ENCODE measurements at places on chromosomes 2 and 18.

DNA sequence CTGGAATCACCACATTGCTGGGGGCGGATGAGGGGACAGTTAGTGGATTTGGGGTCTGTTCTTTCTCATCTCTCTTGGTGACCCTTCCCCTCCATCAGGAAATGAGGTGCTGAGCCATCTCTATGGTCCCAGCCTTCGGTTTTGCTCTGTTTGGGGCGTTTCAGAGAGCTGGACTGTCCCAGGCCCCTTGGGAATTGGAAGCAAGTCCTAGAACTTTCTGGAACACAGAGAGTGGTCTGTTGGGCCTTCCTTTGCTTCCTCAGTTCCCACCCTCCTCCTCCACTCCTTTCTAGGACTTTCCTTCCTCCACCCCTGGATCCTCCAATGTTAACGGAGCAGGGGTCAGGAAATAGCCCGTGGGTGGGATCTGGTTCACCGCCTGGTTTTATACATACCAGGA is 17.0 kb downstream of the RRM2 start:
- no peak for DNase-seq

GRCh38 chr2:34123996-34124785 is 525.1 kb upstream of the FAM98A start:
- DNase-seq: no peak

GRCh38 chr2:26563686-26564085 is 77.5 kb downstream of the CIB4 start:
- DNase-seq: no peak

DNA sequence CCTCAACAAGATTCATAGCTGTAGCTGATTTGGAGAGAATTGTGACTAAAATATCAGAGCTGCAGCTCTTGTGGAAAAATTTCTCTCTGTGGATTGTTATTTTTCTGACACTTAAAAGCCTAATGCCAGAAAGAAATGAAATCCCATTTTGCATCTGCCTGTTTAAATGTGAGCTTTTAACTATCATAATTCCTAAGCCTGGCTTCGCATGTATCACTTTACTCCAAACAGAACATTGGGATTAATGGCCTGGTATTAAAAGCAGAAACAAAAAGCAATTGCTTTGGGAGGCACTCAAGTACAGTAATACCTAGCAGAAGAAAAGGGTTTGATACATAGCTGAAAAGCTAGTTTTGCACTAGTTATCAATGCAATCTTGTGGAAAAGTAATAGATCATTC is 164.2 kb upstream of the FSHR start:
- no peak for DNase-seq

DNA sequence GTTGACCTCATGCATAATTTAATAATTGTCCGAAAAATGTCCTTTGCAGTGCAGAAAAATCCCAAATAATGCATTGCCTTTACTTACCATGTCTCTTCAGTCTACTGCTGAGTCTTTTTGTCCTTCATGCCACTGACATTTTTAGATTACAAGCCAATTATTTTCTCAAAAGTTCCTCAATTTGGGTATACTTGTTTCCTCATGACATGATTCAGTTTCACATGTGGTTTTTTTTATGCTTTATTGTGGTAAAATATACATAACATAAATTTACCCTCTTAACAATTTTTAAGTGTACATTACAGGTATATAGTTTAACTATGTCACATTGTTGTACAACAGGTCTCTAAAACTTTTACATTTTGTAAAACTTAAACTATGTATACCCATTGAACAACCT is 81.0 kb downstream of the EPC2 start:
- DNase-seq: no peak

DNA sequence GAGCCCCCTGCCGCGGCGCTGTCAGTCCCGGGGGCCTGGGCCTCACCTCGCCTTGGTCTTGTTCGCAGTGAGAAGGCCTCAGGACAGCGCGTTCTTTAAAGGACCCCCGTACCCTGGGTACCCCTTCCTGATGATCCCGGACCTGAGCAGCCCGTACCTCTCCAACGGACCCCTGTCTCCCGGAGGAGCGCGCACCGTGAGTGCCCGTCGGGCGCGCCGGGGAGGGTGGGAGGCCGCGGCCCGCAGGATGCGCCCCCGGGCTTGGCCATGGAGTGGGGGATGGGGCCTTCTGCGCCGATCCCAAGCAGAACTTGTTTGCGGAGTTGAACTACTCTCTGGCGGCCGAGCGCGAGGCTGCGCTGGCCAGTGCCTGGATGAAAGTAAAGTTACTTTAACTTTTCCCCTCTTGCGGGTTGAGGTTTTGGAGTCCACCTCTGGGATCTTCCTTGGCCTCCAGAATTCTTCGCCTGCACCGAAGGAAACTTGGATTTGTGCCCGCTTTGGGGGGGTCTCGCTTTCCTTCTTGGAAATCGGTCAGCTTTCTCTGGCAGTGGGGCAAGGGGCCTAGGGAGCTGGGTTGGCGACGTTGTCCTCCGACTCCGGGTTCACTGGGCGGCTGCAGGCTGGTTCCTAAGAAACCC is 1.2 kb downstream of the TCF7L1 start:
- DNase-seq: peak; percentile 18

GRCh38 chr2:157895531-157895930 is 19.4 kb upstream of the ACVR1 start:
- DNase-seq: no peak

DNA sequence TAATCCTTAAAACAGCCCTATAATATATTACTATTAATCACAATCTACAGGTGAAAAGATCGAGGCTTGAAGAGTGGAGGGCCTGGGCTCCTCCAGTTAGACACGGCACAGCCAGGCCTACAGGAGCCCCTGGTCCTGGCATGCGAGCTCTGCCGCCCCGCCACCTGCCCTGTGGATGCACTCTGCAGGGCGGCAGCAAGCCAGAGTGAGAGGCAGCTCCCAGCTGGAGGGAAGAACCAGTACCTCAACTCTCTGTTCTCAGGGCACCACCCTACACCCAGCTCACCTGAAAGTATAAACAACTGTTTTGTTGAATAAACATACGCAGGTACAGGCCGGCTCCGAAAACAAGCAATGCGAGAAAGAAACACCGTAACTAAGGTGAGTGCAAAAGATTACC is 34.6 kb downstream of the EIPR1 start:
- no peak for DNase-seq

DNA sequence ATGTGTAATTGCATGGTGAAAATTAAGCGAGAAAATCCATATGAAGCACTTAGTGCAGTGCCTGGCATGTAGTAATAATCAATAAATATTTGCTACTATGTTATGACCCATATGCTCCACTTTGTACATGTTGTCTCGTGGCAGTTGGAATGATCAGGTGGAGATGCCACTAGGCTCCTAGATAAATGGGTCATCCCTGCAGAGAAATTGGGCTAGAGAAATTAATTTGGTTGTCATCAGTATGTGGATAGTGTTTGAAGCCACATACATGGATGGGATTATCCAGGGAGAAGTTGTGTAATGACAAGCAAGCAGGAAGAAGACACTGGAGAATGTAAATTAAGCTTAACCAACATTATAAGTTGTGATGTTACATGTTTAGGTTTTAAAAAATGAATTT is 33.0 kb downstream of the ACYP2 start:
- peak; percentile 80 for DNase-seq

- no peak for DNase-seq
Measured at GRCh38 chr2:33672896-33673295, 73.8 kb upstream of the FAM98A start.

GRCh38 chr2:188132385-188132784 is 159.3 kb upstream of the GULP1 start:
- no peak for DNase-seq

GRCh38 chr2:128315122-128315828 is 3.4 kb downstream of the HS6ST1 start:
- peak; percentile 60 for DNase-seq

Measured in cerebellar cortex (tissue), 1 donor.